Glomerular endothelial cell (primary cell): ENCODE measurements at places on chromosomes 4 and X. TPM values are rescaled to one million over a fixed set of nuclear protein-coding genes. Genes with fewer than 3 reads are reported as not detected.

HTN3 gene
- total RNA-seq: not detected in 2 replicates

GRCh38 chr4:122577189-122577553 lies 43.7 kb downstream of the IL21 start:
- DNase-seq: no peak

DNA sequence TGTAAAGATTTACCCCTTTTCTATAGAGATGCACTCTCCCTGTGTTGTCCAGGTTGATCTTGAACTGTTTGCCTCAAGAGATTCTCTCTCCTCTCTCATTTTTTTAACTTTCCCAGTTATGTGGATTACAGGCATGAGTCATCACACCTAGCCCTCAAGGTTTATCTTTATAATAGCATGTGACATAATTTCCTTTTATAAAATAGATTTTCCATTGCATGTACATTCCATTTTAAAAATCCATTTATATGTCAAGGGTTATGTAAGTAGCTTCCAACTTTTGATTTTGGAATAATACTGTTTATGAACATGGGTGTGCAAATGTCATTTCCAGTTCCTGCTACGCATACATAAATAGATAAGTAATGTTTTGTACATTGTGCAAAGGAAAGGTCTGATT lies 20.6 kb downstream of the ZNF721 start:
- DNase-seq: no peak

SH3D19 gene
- 73.4 and 79.8 TPM in 2 replicates for total RNA-seq

DNA sequence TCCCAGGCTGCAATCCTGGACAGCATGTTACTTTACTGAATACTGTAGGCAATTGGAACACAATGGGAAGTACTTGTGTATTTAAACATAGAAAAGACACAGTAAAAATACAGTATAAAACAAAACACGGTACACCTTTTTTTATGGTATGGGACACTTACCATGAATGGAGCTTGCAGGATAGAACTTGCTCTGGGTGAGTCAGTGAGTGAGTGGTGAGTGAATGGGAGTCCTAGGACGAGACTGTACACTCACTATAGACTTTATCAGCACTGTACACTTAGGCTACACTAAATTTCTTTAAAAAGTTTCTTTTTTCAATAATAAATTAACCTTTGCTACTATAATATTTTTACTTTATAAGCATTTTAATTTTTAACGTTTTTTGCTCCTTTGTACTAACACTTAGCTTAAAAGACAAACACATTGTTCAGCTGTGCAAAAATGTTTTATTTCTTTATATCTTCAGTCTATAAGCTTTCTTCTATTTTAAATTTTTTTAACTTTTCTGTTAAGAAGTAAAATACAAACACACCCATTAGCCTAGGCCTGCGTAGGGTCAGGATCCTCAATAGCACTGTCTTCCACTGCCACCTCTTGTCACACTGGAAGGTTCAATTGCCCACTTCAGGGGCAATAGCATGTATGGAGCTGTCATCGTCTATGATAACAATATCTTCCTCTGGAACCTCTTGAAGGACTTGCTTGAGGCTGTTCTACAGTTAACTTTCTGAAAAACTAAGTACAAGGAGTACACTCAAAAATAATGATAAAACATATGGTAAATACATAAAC lies 293.5 kb upstream of the FSTL5 start:
- DNase-seq: no peak

GRCh38 chr4:130361616-130362015 lies 1265.7 kb downstream of the C4orf33 start:
- DNase-seq: no peak

GRCh38 chr4:184536065-184536880 lies 61.9 kb upstream of the IRF2 start:
- no peak for DNase-seq

DNA sequence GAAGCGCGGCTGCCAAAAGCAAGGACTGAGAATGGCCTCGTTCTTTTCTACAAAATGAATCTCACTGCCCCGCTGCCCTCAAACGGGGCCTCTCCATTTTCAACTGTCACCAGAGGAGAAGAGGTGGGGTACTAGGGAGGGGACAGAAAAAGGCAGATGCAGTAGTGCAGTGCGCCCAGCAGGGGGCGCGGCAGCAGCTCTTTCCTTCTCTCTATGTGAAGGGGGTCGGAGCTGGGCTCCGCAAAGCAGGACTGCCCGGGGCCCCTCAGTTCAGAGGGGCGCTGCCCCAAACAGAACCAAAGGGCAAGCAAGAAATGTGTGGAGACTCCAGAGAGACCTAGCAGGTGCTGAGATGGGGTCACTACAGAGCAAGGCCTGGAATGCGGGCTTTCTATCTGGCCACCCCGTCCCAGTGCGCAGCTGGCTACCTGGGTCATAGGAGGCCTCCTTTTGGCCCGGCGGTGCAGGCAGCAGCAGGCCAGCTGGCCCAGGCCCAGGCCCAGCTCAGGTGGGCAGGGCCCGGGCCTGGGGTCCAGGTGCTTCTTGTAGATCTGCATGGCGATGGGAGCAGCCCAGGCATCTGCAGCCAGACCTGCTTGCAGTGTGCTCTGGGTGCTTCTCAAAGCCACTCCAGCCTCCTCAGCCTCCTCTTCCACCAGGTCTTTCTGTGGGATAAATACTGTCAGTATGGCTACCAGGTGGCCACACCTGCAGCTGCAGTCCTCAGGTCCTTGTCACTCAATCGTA lies 5.9 kb downstream of the IRAK1 start:
- no peak for DNase-seq

GRCh38 chr4:149933883-149934282 lies 118.2 kb upstream of the IQCM start:
- no peak for DNase-seq

DNA sequence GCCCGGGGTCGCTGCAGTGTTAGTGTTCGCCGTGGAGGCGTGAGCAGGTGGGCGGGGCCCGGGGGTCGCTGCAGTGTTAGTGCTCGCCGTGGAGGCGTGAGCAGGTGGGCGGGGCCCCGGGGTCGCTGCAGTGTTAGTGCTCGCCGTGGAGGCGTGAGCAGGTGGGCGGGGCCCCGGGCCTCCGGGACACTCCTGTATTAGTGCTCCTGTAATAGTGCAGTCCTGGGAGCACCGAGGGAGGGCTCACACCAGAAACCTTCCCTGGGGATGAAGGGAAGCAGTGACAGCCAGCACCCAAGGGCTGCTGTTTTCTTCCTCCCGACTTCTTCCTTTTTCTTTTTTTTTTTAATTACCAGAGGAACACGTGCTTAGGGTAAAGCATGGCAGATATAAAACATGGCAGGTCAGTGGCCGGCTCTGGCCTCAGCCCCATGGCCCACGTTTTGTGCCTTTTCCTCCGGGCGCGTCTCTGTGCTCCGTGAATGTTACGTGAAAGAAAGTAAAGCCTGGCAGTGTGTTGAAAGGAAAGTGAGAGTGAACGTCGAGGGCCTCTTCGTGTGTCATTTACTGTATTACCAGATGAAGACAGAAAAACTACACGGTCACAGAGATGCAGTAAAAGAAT lies 42.0 kb downstream of the PCGF3 start:
- no peak for DNase-seq

DNA sequence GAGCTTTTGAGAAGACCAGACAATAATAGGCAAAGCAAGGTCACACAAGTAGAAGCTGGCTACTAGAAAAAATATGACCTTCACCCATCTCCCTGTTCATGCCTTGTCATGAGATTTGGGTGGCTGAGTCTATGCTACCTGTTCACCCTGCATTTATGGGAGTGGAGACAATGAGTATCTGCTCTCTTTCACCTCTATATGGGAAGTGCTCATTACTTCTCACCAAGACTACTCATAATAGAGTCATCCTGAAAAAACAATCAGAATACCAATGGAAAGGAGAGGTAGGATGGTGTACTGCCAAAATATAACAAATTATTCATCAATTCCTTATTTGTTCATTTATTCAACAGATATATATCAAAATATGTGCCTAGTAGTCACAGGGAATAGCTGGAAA lies 921.8 kb upstream of the INTU start:
- no peak for DNase-seq

DNA sequence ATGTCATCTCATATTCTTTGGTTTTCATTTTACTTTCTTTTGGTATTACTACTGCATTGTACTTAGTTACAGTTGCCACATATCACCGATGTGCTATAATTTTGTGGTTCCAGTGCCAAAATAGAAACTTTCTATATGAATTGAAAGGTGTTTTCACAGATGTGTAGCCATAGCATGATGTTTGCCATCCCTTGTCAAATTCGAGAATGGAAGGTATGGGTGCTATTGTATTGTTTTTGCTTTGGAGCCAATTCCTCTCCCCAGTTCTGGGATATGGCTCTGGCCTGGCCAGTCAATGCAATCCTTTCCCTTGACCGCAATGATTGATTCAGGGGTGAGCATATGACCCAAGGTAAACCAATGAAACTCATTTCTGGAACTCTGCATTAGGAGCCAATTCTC lies 86.2 kb upstream of the RPS6KA3 start:
- DNase-seq: no peak

DNA sequence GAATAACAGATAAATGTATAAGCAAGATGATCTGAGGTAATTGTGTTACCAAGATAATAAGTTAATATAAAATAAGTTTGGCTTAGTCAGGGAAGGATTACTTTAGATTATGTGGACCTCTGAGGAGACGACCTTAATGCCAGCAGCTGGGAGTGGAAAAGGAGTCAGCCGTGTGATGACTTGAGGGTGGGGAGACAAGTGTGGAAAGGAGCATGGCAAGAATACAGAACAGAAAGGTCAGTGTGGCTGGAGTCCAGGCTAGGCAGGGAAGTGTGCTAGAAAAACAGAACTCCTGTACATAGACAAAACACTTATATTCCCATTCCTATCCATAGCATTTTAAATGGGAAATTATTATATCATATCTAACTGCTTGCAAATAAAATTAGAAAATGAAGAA lies 138.8 kb downstream of the PDLIM5 start:
- no peak for DNase-seq
